T follicular helper cell (primary cell): ENCODE measurements at places on chromosomes 3 and 15.

DNA sequence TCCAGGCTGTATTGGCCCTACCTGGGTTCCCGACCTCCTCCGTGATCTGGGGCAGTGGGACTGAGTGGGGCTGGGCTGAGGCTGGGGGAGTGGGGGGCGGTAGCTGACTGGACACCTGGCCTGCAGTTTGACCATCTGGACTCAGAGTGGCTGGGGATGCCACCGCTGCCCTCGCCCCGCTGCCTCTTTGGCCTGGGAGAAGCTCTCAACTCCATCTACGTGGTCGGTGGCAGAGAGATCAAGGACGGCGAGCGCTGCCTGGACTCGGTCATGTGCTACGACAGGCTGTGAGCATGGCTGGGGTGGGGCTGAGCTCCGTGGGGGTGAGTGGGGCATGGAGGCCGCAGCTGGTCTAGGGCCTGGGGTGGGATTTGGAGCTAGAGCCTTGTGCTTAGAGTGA lies 2.7 kb downstream of the KLHL40 start:
- DNase-seq, result no peak

- no peak for DNase-seq
Measured at GRCh38 chr3:187975561-187976364, 178.2 kb upstream of the LPP start.

- no peak for DNase-seq
Measured at GRCh38 chr15:63421433-63421832, 39.8 kb upstream of the CA12 start.

DNA sequence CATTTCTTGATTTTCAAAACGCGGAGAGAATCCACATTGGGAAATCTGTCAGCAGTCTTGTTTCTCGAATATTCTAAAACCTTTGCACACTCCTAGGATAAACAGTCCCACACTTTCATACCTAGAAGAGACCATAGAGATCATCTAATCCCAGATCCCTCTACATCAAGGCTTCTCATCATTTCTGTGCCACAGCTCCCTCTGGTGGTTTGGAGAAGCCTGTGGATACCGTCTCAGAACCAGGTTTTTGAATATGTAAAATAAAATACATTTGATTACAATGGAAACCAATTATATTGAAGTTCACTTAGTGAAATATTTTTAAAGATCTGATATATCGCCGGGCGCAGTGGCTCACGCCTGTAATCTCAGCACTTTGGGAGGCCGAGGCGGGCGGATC lies 211.9 kb upstream of the GOLGA6L4 start:
- no peak for DNase-seq

- no peak for DNase-seq
Measured at GRCh38 chr3:129822679-129823078, 70.8 kb downstream of the TMCC1 start.

- no peak for DNase-seq
Measured at GRCh38 chr3:17640466-17640865, 102.0 kb downstream of the TBC1D5 start.

DNA sequence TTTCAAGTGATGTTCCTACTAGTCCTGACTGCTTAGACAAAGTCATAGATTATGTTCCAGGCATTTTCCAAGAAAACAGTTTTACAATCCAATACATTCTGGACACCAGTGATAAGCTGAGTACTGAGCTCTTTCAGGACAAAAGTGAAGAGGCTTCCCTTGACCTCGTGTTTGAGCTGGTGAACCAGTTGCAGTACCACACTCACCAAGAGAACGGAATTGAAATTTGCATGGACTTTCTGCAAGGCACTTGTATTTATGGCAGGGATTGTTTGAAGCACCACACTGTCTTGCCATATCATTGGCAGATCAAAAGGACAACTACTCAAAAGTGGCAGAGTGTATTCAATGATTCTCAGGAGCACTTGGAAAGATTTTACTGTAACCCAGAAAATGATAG lies 3.8 kb downstream of the TIPARP start:
- DNase-seq, result no peak

- no peak for DNase-seq
Measured at GRCh38 chr15:57406062-57406772, 29.9 kb downstream of the CGNL1 start.

DNA sequence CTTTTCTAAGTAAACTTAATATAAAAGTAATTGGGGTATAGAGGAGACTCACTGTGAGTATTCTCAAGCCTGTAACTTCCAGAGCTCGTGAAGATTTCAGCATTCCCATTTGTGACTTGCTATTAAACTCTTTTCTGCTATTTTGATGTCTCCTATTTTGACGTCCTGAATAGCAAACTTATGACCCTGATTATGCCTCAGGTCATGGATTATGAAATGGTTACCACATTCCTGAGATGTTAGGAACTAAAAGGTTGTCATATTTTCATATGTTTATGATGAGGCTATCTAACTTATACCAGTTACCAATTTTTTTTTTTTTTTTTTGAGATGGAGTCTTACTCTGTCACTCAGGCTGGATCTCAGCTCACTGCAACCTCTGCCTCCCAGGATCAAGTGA lies 105.5 kb downstream of the ATG7 start:
- no peak for DNase-seq

DNA sequence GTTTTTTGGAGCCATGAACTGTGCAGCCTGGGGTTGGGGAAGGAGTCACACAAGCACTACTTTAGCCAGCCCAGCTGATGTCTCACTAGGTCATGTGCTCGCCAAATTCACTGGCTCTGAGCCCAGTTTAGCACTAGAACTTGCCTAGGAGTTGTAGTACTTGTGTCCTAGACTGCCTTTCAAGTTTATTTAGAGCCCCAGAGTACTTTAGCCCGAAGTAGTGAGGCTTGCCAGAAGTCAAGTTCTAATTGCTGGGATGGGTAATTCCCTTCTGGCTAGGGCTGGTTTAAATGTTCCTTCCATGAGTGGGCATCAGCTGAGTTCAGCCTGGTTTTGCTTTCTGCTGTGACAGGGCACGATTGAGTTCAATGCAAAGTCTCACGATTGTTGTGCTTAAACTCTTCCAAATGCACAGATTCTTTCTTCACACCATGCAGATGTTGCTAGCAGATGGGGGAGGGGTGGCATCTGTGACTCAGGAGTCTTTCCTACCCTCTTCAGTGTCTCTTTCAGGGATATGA lies 228.2 kb upstream of the ZPLD1 start:
- no peak for DNase-seq

DNA sequence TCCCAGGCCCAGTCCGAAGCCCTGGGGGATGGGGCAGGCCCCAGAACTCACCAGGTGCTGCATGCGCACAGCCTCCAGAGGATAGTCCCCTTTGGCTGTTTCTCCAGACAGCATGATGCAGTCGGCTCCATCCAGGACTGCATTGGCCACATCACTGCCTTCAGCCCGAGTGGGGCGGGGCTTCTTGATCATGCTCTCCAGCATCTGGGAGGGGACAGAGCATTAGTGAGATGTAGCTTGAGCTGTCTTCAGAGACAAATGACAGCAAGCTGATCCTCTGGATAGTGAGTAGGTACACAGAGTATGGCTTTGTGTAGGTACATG lies 9.1 kb upstream of the GRAMD2A start:
- no peak for DNase-seq

- no peak for DNase-seq
Measured at GRCh38 chr3:28207000-28207733, 34.3 kb upstream of the CMC1 start.
